Activated naive CD8-positive, alpha-beta T cell treated with anti-CD3 and anti-CD28 coated beads, Interleukin-2, amount 10 ng/mL, durations not matched to agents 7 days and 5 days (primary cell): ENCODE measurements at places on chromosomes 6 and 20. TPM values are rescaled to one million over a fixed set of nuclear protein-coding genes. Genes with fewer than 3 reads are reported as not detected.

Gene TGM3
- not detected for total RNA-seq

Gene TREM1
- not detected for total RNA-seq

Gene OPRL1
- 2.6 TPM for total RNA-seq

Gene CCM2L
- total RNA-seq: not detected

Gene ROS1
- total RNA-seq: not detected

Gene PXDC1
- 0.33 TPM for total RNA-seq

Gene BMP5
- not detected for total RNA-seq

Gene CPXM1
- total RNA-seq: 0.31 TPM

Gene KIAA1755
- total RNA-seq: not detected

Gene PRR18
- total RNA-seq: not detected

Gene WFDC10B
- not detected for total RNA-seq

Gene HLA-DQB1
- total RNA-seq: 19.0 TPM

Gene PTCRA
- total RNA-seq: not detected

Gene GPR6
- not detected for total RNA-seq

Gene EDEM2
- total RNA-seq: 23.4 TPM

Gene MCCD1
- total RNA-seq: not detected

Gene ASIP
- not detected for total RNA-seq

Gene PGC
- total RNA-seq: not detected

Gene CYB5R4
- 30.4 TPM for total RNA-seq

Gene CD93
- total RNA-seq: 0.48 TPM

Gene HEY2
- 0.22 TPM for total RNA-seq

Gene HLA-DQB2
- total RNA-seq: not detected

Gene ATP9A
- total RNA-seq: 1.3 TPM

Gene TBX18
- total RNA-seq: not detected

Gene CGA
- total RNA-seq: not detected

Gene PACRG
- 0.58 TPM for total RNA-seq

Gene FOXF2
- not detected for total RNA-seq

Gene KCNQ5
- 4.3 TPM for total RNA-seq

Gene PACSIN1
- 3.1 TPM for total RNA-seq

Gene TBCC
- 48.6 TPM for total RNA-seq

Gene CLDN20
- not detected for total RNA-seq

Gene DEF6
- total RNA-seq: 213 TPM

Gene TIAM2
- 4.8 TPM for total RNA-seq

Gene OR2B2
- total RNA-seq: not detected

Gene SLC24A3
- not detected for total RNA-seq

Gene CTCFL
- not detected for total RNA-seq

Gene SAMD3
- total RNA-seq: 51.0 TPM

Gene TBC1D7
- total RNA-seq: 19.0 TPM

Gene PRL
- not detected for total RNA-seq

Gene KCNK17
- total RNA-seq: not detected

Gene RAET1L
- not detected for total RNA-seq

Gene PIGT
- total RNA-seq: 72.7 TPM

Gene SLC22A3
- total RNA-seq: not detected

Gene PRRT1
- total RNA-seq: 1.1 TPM

Gene TFAP2A
- total RNA-seq: not detected

Gene SNAP91
- not detected for total RNA-seq

Gene DYNLT2
- total RNA-seq: 2.9 TPM

Gene THBD
- total RNA-seq: 0.22 TPM

Gene ACOT8
- total RNA-seq: 35.4 TPM

Gene L3MBTL3
- total RNA-seq: 35.5 TPM

Gene DEFB132
- not detected for total RNA-seq

Gene CLVS2
- not detected for total RNA-seq

Gene PHACTR3
- not detected for total RNA-seq

Gene ANKS1A
- 8.1 TPM for total RNA-seq
